NCI-H510A treated with DMSO at 0.1 percent for 48 hours (cell line): ENCODE measurements at places on chromosomes 5 and 9.

DNA sequence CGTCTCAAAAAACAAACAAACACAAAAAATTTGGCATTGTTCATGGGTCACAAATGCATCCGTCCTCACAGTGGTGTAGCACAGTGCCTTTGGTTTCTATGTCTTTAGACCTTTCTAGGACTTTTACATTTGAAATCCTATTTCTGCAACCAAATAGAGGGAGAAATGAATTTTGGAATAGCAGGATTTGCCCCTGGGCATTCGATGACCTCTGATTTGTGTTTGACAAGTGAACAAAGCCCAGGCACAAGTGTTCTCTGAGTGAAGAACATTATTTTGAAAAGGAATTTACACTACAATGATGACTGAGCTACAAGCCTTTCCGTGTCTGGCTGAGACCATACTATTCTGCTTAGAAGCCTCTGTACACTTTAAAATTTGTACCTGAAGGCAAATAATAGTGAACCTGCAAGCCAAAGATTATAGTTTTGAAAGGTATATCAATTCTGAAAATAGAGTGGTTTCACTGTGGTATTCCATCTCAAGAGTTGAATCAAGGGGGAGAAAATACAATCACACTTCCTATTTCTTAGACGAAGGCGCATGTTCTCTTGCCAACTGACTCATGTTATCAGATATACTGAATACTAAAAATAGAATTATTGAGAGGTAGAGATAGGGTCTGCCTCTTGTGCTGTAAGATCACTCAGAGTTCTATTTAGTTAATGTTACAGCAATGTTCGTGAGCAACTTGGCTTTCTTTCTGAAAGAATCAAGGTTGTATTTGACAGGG, 297.6 kb downstream of the KDM4C start:
- no peak for DNase-seq

GRCh38 chr5:173800340-173800739, 87.8 kb upstream of the CPEB4 start:
- DNase-seq: no peak

- no peak for DNase-seq
Observed at GRCh38 chr5:93395971-93396379, 185.0 kb downstream of the NR2F1-AS1 start.

DNA sequence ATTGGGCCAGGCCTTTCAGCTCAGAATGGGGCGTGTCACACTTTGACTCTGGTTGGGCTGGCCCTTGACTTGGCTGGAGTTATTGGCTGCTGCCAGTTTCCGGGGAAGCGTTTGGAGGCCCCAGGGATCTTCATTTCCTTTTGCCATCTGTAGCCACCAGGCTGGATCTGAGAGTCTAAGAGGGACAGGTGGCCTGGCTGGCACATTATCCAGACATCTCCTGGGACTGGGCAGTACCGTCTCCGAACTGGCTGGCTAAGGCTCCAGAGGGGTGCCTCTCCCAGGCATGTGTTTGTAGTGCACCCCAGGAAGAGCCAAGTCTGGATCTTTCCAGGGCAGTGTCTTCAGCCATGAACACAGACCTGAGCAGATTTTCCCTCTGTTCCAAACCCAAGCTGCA, 9.7 kb upstream of the JADE2 start:
- peak; percentile 31 for DNase-seq

GRCh38 chr9:124030969-124031451, 19.4 kb downstream of the LHX2 start:
- DNase-seq: no peak

- no peak for DNase-seq
Observed at GRCh38 chr5:146717951-146718350, 160.6 kb downstream of the PPP2R2B start.

GRCh38 chr9:77848897-77849296, 182.7 kb downstream of the GNAQ start:
- DNase-seq: no peak

DNA sequence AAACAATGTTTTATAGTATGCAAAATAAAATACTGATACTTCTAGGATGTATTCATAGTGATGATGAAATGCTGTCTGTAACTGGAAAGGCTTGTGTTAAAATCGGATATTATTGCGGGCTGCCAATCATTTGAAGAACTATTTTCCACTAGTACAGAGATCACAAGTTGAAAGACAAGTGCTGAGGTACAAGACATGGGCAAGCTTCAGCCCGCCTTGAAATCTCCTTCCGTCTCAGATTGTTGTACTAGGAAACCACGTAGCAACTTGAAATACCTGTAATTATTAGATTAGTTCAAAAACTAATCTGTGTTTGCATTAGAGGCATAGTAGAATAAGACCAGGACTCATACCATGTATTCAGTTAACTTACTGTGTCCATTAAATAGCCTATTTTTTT, 218.2 kb downstream of the ARHGEF28 start:
- DNase-seq: no peak

DNA sequence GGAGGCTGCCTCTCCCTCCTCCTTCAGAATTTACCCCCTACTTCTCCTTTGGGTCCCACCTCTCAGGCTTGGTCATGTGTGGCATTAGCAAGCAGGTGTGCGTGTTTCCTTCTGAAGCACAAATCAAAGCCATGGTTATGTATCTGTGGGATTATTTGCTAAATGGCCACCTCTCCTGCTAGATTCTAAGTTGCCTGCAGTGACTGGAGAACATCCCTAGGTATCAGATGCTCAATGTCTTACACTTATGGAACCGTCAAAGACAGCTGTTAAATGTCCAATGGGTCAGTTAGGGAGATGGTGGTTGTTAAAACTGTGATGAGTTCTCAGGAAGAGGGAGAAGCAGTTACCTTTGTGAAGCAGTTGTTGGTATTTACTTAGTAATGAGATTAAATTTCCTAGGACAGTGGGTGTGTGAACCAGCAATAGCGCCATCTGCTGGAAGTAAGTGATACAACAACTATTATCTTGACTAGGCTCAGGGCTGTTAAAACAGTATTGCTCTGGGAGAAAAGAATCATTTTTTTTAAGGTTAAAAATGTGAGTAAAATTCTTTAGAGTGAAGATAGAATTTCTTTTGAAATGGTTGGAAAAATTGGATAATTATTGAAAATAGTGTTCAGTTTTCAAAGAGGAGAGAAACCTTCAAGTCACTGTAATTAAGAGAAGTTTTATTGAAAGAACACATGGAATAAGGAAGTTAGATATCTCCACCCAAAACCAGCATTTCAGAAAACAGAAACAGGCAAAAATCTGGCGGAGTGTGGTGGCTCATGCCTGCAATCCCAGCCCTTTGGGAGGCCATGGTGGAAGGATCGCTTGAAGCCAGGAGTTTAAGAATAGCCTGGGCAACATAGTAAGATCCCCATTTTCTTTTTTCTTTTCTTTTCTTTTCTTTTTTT, 71.3 kb downstream of the TMC1 start:
- DNase-seq: peak; percentile 77

DNA sequence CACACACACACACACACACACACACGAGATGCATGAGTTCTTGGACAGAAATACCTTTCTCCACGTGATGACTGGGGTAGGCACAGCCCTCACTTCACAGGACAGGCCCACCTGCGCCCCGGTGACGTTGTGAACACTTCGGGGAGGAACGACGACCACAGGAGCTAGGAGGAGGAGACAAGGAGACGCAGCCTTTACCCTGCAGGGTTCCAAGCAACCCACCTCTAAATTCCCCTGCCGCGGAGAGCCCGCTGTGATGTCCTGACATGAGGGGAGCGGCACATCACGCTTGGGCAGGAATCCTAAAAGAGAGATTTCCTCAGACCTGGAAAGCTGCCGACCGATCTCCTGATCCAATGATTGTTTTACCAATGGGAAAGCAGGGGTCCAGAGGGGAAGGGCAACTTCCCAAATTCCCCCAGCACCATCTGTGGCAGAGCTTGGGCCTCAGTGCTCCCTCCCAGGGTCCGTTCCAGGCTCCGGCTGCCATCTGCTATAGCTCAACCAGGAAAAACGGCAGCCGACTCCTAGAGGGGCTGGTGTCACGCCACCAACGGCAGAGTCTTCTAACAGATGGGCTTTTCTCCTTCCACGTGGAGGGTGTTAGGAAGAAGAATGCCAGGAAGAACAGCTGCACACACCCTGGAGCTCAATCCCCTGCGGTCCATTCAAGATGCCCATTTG, 10.1 kb downstream of the IGFBPL1 start:
- DNase-seq: no peak

- DNase-seq: peak; percentile 10
Observed at GRCh38 chr5:69364414-69364813, 4.9 kb downstream of the AK6 start.

- no peak for DNase-seq
Observed at GRCh38 chr9:137128158-137128861, 10.6 kb upstream of the GRIN1 start.

DNA sequence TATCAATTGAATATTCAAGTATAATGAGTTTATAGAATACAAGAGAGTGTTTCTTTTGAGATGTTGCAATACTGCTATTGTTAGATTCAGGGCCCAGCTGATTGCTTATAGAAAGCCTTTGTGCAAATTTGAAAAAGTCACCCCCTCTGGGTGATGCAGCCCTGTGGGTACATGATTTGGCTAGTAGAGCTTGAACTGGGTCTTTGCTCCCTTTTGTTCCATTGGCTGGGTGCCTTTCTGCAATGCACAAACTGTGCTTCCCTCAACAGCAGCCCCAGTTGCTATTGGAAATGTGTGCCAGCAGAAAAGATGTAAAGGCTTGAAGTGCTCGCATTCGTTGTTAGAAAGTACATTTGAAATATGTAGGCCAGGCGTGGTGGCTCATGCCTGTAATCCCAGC, 61.8 kb upstream of the CEMIP2 start:
- no peak for DNase-seq

- no peak for DNase-seq
Observed at GRCh38 chr9:110832926-110833325, 164.3 kb downstream of the MUSK start.

DNA sequence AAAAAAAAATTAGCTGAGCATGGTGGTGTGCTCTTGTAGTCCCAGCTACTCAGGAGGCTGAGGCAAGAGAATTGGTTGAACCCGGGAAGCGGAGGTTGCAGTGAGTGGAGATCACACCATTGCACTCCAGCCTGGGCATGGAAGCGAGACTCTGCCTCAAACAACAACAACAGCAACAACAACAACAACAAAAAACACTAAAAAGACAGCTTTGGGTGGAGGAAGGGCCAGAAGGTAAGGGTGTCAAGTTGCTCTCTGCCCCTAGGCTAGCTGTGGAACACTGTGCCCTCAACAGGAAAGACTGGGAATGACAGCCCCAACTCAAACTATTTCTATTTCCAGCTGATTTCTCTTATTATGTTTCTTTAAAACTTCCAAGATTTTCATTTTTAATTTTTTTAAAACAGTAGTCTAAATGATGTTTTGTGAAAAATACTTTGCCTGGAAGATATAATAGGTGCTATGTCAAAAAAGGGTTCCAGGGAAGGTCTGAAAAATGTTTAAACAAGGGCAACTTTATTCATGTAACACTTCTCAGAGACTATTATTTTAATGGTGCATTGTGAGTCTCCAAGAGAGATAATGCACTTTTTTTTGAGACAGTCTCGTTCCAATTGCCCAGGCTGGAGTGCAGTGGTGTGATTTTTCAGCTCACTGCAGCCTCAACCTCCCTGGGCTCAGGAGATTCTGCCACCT, 29.9 kb downstream of the CLINT1 start:
- no peak for DNase-seq

- DNase-seq: peak; percentile 90
Observed at GRCh38 chr5:6188344-6188743, 190.0 kb downstream of the MED10 start.

- DNase-seq: no peak
Observed at GRCh38 chr5:108765647-108766046, 17.9 kb downstream of the FER start.

- no peak for DNase-seq
Observed at GRCh38 chr5:40630126-40630525, 49.6 kb upstream of the PTGER4 start.

DNA sequence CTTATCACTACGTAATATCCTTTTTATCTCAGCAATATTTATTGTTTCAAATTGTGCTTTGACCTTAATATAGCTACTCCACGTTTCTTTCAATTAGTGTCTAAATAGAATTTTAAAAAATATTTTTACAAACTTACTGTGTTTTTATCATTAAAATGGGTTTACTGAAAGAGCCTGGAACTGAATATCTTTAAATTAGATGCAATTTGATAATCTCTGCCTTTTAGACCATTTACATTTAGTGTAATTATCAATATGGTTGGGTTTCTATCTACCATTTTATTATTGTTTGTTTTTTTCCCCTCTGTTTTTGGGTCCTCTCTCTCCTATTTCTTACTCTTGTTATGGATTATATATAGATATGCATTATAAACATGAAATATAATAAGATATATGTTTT, 327.8 kb downstream of the IRX2 start:
- no peak for DNase-seq

GRCh38 chr5:126525630-126526245, 69.3 kb downstream of the ALDH7A1 start:
- DNase-seq: no peak

DNA sequence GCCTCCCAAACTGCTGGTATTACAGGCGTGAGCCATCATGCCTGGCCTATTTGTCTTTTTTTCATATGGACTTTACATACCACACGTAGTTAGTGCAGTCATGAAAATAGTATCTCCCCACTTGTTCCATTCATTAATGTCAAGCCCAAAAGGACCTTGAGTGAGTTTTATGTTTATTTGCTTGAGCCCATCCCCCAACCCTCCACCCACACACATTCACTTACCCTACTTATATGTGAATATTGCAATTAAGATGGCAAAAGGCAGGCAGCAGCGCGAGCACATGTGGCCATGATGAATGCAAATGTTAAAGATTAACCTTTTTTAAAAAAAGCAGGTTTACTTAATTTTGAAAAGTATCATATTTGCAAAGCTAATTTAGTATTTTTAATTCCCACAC, 24.9 kb upstream of the PIK3R1 start:
- DNase-seq: no peak

DNA sequence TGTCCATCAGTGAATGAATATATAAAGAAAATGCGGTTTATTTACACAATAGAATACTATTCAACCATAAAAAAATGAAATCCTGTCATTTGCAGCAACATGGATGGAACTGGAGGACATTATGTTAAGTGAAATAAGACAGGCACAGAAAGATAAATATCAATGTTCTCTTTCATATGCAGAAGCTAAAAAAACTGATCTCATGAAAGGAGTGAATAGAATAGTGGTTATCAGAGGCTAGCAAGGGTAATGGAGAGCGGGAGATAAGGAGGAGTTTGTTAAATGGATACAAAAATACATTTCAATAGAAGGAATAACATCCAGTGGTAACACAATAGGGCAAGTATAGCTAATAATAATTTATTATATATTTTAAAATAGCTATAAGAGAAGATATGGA, 65.0 kb downstream of the AGTPBP1 start:
- no peak for DNase-seq
